ENCODE measurements at places on chromosomes 12 and 14. TPM values are rescaled to one million over a fixed set of nuclear protein-coding genes. Genes with fewer than 3 reads are reported as not detected.

DNA sequence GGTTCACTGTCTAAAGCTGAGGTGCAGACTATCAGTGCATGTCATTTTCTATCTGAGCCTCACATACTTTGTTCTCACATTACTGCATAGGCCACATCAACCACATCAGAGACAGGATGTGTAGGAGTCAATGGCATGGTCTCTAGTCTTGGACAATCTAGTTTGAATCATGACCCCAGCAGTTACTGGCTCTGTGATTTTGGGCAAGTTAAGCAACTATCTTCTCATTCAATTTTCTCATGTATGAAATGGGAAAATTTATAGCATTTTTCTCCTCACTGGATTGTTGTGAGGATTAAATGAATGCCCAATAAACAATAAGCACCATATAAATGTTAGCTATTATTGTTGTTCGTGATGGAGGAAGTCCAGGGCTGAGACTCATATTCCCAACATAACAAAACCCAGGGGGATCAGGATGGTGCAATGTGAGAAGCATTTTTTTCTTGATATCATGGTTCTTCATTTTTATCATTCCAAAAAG is 432.6 kb downstream of the LRIG3 start:
- no peak overlapping the region for H3K27ac ChIP-seq
- H3K4me3 ChIP-seq: no peak overlapping the region
- no peak for DNase-seq

DNA sequence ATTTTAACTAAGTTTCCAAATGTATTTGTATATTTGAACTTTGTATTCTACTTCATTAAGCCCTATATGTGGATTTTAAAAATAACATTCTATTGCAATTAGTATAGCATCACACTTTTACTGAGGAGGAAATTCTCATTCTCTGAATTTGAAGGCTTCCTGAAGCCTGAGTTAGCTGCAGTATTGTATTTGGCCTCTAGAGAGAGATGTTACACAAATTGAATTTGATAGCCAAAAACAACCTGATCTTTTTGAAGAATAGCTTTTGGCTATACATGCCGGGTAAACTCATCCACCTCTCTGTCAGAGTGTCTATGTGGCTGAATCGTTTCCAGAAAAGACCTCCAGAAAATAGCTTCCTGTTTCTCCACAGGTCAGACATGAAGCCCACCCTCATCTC is 316.5 kb upstream of the OR4E1 start:
- no peak for DNase-seq
- no peaks in the 10 kb centered on the region for H3K36me3 ChIP-seq
- no peaks in the 10 kb centered on the region for H3K4me1 ChIP-seq
- no peak overlapping the region for H3K4me3 ChIP-seq
- H3K27me3 ChIP-seq: no peaks in the 10 kb centered on the region

ADSS1 gene
- total RNA-seq: 30.2 TPM

DNA sequence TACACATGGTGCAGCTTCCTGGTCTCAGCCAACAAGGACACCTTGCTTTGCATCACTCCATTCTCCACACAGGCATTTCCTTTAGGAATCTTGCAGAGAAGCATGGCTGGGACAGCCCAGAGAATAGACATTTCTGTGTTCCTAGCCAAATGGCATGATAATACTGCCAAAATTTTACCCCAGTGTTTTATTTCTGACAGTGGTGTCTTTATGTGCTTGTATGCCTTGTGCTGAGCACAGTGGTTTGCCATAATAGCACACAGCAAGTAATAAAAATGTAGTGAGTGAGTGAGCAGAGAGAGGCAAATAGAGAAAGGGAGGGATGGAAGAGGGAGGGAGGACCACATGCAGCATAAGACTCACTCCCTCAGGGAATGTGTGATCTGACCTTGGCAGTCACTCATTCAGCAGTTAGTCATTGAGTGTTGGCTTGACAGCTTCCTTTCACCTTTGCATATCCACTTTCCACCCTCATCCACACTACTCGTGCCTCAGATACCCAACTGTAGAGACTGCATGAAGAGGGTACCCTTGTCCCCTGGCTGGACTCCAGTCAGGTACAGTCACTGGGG is 212.8 kb upstream of the CCDC196 start:
- H3K4me3 ChIP-seq: no peak overlapping the region
- no peak for DNase-seq
- H3K27ac ChIP-seq: no peak overlapping the region
- H3K4me1 ChIP-seq: no peaks in the 10 kb centered on the region
- no peaks in the 10 kb centered on the region for H3K36me3 ChIP-seq

KSR2 gene
- 0.11 TPM for total RNA-seq

KRT5 gene
- 1.6 TPM for total RNA-seq

GRCh38 chr14:68384881-68385280 is 408.0 kb downstream of the ZFP36L1 start:
- H3K27ac ChIP-seq: peak overlapping the region; percentile 81
- no peaks in the 10 kb centered on the region for H3K27me3 ChIP-seq
- no peak overlapping the region for H3K4me3 ChIP-seq

TOMM20L gene
- total RNA-seq: not detected

DNA sequence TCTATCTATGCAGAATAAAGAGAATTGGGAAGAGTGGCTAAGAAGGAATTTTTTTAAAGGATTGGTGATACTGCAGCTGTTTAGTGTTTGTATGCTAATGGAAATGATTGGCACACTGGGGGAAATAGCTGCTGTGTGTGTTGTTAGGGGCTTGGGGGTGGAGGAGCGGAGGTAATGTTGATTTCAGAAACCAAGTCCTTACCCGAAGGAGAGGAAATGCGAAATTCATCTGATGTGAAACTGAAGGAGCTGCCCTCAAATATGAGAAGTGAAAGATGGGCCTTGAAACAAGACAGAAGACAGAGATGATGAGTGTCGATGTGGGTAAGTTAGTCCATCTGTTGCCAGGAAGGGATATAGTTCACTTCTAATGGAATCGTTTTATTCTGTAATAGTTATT is 21.2 kb upstream of the RNASE12 start:
- no peak for DNase-seq

DNA sequence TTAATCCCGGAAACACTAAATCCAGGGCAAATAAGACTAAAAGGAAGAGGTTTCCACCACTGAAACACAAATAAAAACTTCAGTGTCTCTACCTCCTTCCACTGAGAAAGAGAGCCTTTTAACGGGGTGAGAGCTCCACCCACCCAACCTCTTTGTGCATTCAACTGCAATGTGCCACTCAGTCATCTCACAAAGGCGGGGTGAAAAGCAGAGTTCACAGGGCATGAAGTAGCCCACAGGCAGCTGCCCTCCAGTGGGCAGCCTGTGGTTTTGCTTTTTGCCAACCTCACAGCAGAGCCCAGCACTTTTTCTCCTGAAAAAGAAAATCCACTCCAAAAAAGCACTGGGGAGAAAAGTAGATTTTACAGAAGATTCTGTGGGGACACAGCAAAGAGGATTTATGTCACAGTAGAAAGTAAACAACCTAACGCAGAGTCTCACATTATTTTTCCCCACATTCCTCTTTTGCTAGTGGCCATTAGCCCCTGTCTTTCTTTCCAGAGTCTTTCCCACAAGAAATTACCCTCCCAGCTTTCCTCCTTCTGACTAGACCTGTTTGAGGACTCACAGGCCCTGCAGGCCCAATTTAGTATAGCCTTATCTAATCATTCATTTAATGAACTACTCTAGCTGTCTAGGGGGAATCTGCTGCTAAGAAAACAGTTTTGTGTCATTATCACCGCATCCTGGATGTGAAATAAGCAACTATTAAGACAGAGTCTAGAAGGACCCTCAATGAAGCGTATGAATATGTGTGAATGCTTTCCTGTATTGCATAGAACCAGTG is 753.8 kb upstream of the FOXG1 start:
- H3K27me3 ChIP-seq: no peaks in the 10 kb centered on the region
- H3K36me3 ChIP-seq: no peaks in the 10 kb centered on the region
- H3K27ac ChIP-seq: no peak overlapping the region

DNA sequence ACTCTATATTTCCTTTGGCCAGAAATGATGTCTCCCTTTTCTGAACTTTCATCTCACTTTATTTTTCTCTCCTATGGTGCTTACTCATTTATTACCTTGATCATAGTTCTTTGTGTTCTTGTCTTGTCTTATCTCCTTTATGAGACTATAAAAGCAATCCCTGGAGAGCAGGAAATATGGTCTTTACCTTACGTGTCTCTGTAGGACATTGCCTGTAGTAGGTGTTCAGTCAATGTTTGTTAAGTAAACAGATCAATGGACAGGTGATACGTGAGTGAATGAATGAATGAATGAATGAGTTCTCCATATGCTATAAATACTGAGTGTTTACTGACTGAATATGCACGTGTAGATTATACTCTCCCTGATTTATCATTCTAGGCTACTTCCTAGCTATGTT is 193.7 kb upstream of the HMGA2 start:
- no peak overlapping the region for H3K4me3 ChIP-seq
- no peaks in the 10 kb centered on the region for H3K36me3 ChIP-seq
- peaks cover 8% of the 10 kb centered on the region for H3K4me1 ChIP-seq

GRCh38 chr14:104886690-104887622 is 21.9 kb downstream of the CEP170B start:
- no peaks in the 10 kb centered on the region for H3K4me1 ChIP-seq
- H3K27me3 ChIP-seq: no peaks in the 10 kb centered on the region
- H3K27ac ChIP-seq: no peak overlapping the region
- no peak for DNase-seq
- peaks cover 55% of the 10 kb centered on the region for H3K36me3 ChIP-seq

DNA sequence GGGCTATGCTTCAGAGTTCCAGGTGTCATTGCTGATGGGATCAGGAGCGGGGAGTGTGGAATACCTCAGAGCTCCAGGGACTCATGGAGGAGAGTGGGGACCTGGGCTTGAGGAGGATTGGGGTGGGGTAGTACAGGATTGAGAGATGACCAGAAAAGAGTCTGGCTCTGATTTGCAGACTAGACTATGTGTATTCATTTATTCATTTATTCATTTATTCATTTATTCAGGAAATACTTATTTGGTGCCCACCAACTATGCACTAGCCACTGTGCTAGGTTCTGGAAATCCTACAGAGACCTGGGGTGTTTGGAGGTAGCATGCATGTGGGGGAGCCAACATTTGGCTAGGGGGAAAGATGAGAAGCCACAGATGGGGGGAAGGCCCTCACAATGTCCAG is 871 bp upstream of the KRT83 start:
- H3K36me3 ChIP-seq: no peaks in the 10 kb centered on the region
- H3K27me3 ChIP-seq: no peaks in the 10 kb centered on the region
- DNase-seq: no peak
- H3K4me1 ChIP-seq: peaks cover 4% of the 10 kb centered on the region
- no peak overlapping the region for H3K4me3 ChIP-seq

GRCh38 chr12:34379142-34379541 is 356.8 kb downstream of the ALG10 start:
- H3K27me3 ChIP-seq: no peaks in the 10 kb centered on the region
- H3K27ac ChIP-seq: no peak overlapping the region
- H3K4me1 ChIP-seq: no peaks in the 10 kb centered on the region
- no peak overlapping the region for H3K4me3 ChIP-seq
- DNase-seq: no peak
- H3K36me3 ChIP-seq: no peaks in the 10 kb centered on the region

P3H3 gene
- 62.2 TPM for total RNA-seq

- no peak overlapping the region for H3K27ac ChIP-seq
- DNase-seq: no peak
- H3K36me3 ChIP-seq: no peaks in the 10 kb centered on the region
- peaks cover 12% of the 10 kb centered on the region for H3K4me1 ChIP-seq
- H3K4me3 ChIP-seq: no peak overlapping the region
These were observed 2.2 kb downstream of the ZNF839 start for GRCh38 chr14:102321456-102322422.

SRP54 gene
- total RNA-seq: 87.7 TPM

GRCh38 chr12:131383291-131383690 is 327.6 kb upstream of the SFSWAP start:
- H3K36me3 ChIP-seq: no peaks in the 10 kb centered on the region
- no peaks in the 10 kb centered on the region for H3K27me3 ChIP-seq

P2RX7 gene
- total RNA-seq: 1.1 TPM

Measured in ascending aorta (tissue), 2 donors.